Hematopoietic multipotent progenitor cell treated with erythropoietin and hydrocortisone succinate and interleukin-3 and kit ligand, for 15 days (in vitro differentiated cells): ENCODE measurements at places on chromosomes 7 and 10.

DNA sequence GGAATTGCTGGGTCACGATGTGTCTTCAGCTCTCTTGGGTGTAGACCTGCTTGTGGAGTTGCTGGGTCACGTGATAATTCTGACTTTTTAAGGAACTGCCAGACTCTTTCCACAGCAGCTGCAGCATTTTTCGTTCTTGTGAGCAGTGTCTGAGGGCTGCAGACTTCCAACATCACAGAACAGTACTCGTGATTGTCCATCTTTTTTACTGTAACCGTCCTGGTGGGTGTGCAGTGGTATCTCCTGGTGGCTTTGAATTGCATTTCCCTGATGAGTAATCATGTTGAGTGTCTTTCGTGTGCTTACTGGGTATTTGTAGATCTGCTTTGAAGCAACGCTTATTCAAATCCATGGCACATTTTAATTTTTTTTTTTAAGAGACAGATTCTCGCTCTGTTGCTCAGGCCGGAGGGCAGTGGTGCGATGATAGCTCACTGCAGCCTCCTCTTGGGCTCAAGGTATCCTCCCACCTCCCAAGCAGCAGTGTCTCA lies 22.7 kb downstream of the INPP5A start:
- peak; percentile 27 for DNase-seq

- DNase-seq = no peak
Observed at GRCh38 chr7:152847386-152847908, 87.9 kb downstream of the ACTR3B start.

DNA sequence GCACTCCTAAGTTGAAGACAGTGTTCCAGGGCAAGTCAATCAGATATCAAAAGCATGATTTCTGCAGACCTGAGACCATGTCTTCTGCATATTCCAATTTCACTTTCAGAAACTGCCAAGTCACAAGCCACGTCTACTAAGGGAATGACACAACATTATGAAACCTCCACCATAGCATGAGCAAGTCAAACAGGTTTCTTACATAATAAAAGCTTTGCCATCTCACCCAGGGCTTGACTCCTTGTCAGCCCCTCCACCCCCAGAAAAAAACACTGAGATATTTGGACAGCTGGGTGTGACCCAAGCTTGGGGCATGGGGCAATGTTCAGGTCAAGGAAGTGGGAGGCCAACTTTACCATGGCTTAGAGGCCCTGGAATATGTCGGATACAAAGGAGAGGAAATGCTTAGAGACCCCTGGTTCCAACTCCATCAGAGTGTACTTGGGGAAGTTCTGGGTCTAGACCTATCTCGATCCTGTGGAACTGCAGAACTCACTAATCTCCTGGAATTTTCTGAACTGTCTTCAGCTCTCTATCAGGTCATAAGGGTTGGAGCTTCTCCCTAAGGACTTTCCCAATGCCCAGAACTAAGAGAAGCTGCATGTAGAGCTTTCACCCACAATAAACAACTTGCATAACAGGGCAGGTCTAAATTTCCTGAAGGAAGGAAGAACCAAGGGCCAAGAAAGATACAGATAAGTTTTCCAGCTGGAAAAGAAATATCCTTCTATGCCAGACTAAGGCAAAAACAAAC lies 80.6 kb upstream of the NAMPT start:
- DNase-seq = no peak

GRCh38 chr10:120736377-120736776 lies 114.8 kb upstream of the WDR11 start:
- no peak for DNase-seq

DNA sequence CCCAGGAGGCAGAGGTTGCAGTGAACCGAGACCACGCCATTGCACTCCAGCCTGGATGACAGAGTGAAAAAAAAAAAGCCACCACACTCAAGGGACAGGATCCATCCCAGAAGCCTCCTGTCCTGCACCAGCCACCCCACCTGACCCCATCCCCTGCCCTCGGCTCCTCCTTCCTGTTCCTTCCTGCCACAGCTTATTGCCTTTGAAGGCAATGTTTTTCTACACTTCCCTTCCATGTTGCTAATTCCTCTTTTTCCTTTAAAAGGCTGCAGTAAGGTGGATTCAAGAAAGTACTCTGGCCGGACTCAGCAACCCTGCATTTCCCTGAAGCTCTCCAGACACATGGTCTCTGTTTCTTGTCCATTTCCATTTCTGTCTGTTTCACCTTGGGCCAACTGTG lies 80.9 kb downstream of the FAM171A1 start:
- DNase-seq = no peak

GRCh38 chr7:93817004-93817403 lies 73.5 kb downstream of the TFPI2 start:
- DNase-seq = no peak

- DNase-seq = no peak
Observed at GRCh38 chr7:98869027-98869596, 702 bp downstream of the TMEM130 start.

- DNase-seq = no peak
Observed at GRCh38 chr7:20456701-20457100, 126.0 kb downstream of the ITGB8 start.

- DNase-seq = no peak
Observed at GRCh38 chr10:115844591-115844990, 428.4 kb downstream of the GFRA1 start.

GRCh38 chr10:126917375-126917774 lies 12.1 kb downstream of the DOCK1 start:
- no peak for DNase-seq

DNA sequence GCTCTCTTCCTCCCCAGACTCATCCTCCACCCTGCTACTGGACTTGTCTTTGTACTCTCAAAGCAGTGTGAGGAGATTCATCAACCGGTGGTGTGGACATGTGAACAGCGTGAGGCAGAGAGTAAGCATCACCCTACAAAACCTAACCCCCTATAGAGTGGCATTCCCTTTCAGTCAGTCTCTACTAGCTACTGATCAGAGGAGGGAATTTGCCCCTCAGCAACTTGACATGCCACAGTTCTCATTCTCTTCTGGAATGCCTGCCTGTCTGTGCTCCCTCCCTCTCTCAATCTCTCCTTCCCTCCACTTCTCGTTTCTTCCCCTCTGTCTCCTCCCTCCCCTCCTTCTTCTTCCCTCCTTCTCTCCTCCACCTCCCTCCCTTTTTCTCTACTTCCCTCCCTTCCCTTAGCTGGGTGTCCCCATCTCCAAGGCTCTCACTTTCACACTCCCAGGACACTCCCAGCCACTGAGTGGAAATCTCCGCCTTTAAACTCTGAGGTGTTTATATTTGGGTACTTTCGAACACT lies 24.6 kb downstream of the H2AZ2 start:
- DNase-seq = no peak

DNA sequence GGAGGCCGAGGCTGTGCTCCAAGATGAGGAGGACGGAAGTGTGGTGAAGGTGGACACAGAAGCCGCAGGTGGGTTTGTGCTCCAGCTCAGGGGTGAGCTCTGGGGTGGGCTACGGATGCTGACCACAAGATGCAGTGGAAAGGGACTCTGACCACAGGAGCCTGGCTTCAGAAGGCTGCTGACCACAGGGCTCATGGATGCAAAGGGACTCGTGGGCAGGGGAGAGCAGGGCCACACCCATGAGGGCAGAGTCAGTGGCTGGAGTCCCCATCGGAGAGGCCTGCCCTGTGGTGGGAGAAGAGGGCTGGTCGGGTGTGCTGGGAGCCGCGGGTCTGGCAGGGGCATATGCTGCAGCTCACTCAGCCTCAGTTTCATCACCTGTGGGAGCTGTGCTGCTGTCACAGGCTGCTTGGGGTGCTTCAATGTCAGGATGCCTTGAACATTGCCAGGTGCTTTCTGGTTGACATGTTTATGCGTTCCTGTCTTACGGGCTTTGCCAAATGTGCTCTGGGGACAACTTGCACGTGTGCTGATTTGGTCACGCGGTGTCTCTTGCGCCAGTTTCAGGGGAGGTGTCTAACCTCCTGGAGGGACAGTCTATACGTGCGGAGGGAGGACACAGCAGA lies 13.7 kb downstream of the SCART1 start:
- no peak for DNase-seq

DNA sequence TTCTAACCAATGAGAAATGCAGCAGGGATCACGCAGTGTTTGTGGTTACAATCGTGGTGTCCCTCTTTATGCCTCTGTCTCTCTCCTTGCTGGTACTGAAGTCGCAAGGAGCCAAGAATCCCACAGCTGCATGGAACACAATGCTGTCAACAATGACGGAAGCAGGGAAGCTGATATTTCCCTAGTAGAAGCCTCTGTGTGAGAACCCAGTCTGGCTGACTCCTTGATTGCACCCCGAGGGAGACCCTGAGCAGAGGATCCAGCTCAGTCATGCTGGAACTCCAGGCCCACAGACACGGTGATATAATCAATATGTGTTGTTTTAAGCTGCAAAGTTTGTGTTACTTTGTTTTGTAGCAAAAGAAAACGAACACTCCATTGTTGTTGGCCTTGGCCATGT lies 677.9 kb downstream of the PARD3 start:
- no peak for DNase-seq

- no peak for DNase-seq
Observed at GRCh38 chr10:118635674-118636402, 40.4 kb upstream of the PRLHR start.

DNA sequence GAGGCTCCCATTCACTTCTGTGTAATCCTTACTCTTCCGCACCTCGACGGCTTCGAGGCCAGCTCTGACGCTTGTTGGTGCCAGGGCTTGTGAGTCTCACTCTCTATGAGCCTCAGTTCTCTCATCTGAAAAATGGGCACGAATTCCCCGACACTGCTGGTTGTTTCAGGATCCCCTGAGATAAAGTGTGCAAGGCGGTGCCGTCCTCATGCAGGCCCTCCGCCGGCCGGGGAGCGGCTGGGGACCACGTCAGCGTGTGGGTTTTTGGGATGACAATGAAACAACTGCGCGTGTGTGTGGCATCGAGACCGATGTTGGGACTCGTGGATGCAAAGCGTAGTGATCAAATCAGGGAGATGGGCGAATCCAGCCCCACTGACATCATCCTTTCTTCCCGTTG lies 75.6 kb downstream of the FOXL3 start:
- no peak for DNase-seq

GRCh38 chr7:46000513-46000912 lies 79.4 kb upstream of the IGFBP3 start:
- no peak for DNase-seq

DNA sequence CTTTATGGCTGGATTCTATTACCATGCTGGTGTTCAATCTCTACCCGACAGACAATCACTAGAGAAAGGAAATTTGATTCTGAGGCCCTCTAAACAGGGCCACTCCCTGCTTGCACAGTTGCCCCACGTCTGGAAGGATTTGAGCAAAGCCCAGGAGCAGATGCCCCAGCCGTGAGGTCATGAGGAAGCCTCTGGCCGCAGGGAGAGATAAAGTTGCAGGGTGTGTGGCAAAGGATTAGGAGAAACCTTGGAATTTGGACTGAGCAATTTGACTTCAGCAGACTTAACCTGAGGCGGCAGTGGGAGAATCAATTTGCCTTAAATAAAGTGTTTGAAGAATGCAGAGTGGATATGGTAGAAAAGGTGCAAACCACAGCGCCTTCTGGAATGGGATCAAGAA lies 40.2 kb upstream of the KLF6 start:
- no peak for DNase-seq

DNA sequence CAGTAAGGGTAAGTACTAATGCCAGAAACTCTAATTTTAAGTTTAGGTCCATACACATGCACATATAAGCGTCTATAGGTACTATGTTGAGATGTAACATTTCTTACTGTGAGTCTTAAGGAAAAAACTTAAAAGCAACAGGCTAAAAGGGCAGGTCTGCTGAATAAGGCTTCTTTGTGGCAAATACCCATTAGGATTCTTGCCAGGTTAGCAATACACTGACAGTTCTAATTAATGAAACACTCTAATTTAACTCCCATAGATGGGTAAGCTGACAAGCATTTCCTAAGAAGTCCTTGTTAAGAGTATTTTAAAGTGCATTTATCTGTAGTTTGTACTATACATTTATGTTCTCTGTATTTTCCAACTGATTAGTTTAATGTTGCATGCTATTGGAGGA lies 14.0 kb downstream of the SCRN1 start:
- DNase-seq = no peak
